ENCODE measurements at places on chromosomes 12 and 14. TPM values are rescaled to one million over a fixed set of nuclear protein-coding genes. Genes with fewer than 3 reads are reported as not detected.

RPGRIP1 gene
- not detected for total RNA-seq

HRK gene
- total RNA-seq: not detected

FOXJ2 gene
- total RNA-seq: 10.3 TPM

DNA sequence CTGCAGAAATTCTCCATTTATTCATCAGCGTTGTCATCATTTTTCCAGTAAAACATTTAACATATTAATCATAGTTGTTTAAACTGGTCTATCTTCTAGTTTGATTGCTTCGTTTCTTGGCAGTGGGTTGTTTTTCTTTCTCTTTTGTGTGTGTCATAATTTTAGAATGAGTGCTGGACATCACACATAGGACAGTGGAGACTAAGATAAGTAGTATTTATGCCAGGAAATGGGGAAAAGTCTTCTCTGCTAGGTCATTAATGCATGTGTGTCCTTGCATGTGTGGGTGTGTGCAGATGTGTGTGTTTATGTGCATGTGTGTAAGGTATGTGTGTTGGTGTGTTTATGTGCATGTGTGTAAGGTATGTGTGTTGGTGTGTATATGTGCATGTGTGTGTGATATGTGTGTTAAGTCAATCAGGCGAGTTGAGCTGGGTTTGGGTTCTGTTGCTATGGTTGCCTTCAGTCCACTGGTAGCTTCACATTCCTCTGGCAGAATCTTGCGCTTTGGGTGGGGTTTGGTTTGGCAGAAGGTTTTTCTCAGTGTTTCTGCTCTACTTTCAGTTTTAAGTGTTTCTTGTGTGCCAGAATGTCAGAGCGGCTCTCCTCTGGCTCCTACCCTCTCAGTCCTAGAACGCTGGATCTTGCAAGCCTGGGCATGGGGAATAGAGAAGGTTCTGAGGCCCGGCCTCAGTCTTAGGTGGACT, 7.8 kb upstream of the ADGRD1 start:
- DNase-seq: no peak

DNA sequence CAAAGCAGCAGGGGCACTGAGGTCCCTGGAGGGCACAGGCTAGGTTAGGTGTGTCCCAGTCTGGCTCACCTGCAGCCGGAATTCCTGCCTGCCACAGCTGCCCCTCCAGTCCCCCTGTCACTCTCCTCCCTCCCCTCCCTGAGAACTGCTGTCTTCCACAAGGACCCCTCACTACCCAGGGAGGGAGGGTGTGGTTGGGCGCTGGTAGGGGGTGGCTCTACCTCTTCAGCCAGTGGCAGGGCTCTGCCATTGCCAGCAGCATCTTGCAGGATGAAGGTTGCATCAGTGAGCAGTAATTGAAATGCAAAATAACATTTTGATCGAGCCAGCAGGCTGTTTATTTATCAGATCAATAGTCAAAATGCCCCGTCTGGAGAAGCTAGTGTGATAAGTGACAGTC, 45.7 kb downstream of the ESRRB start:
- no peak for DNase-seq

DNA sequence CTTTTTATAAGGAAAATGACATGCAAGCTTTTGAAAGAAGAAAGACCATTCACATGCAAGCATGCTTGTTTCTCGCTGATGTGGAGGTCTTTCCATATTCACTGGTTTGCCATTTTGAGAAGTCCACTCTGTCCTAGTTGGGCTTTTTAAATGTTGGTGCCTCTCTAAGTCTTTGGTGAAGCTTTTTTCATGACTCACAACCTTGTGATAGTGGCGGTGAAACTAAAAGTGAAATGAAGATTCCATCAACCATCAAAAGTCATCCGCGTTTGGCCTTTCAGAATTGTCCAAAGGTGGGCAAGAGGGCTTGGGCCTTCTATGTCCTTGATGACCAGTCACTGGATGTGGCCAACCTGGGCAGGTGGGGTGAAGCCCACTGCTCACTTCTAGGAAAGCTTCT, 4.3 kb downstream of the LRRC74A start:
- DNase-seq: no peak
